Activated naive CD8-positive, alpha-beta T cell treated with anti-CD3 and anti-CD28 coated beads, Interleukin-2, amount 50 U/mL, for 24 hours (primary cell): ENCODE measurements at places on chromosomes 13 and 19.
A peak's percentile ranks its signal among the peaks of the same experiment; 100 is the strongest.

DNA sequence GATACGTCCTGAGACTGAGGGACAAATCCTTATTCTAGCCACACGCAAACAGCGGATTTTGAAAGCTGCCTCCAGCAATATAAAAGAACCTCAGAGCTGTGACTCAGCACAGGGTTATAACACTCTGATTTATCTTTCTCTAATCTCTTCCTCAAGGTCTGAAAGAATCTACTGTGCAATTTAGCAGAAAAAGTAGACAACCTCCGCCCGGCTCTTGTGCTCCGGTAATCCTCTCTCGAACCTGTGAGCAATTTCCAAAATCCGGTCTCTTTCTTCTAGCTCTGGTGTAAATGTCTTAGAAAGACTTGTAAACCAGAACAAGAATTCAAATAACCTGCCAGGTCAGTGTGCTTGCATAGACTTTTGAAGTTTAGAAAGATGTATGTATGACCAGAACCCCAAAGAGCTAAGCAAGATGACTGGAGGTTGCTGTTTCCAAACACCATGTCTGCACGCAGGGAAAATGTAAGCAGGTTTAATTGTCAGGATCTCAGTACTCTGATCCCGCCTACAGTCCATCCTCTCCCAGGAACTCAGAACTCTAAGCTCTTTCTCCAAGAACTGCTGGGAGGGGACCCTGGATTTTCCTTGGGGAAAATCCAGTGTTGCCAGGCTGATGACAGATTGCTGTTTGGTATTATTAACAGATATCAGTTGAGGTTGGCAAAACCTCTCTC, 338.1 kb downstream of the RFC3 start:
- H3K27me3 ChIP-seq: peaks cover 14% of the 10 kb centered on the region
- DNase-seq: no peak
- peaks cover 11% of the 10 kb centered on the region for H3K4me1 ChIP-seq
- H3K36me3 ChIP-seq: no peaks in the 10 kb centered on the region
- H3K4me3 ChIP-seq: no peak overlapping the region
- H3K27ac ChIP-seq: no peak overlapping the region

- H3K27me3 ChIP-seq: no peaks in the 10 kb centered on the region
- no peaks in the 10 kb centered on the region for H3K36me3 ChIP-seq
- no peak overlapping the region for H3K4me3 ChIP-seq
These were observed 184.1 kb downstream of the HS6ST3 start for GRCh38 chr13:96274046-96274445.

DNA sequence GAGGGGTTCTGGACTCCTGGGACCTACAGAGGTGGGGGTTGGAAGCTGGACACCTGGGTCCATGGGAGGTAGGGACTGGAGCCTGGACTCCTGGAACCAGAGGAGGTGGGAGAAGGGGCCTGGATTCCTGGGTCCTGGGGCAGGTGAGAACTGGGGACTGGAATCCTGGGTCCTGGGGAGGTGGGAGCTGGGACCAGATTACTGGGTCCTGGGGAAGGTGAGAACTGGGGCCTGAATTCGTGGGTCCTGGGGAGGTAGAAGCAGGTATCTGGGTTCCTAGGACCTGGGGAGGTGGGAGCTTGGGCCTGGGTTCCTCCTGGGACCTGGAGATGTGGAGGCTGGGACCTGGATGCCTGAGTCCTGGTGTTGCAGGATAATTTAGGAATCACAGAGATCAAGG, 653 bp downstream of the CLEC4M start:
- no peak overlapping the region for H3K4me3 ChIP-seq
- H3K4me1 ChIP-seq: peaks cover 5% of the 10 kb centered on the region
- DNase-seq: no peak
- H3K36me3 ChIP-seq: peaks cover 10% of the 10 kb centered on the region

DNA sequence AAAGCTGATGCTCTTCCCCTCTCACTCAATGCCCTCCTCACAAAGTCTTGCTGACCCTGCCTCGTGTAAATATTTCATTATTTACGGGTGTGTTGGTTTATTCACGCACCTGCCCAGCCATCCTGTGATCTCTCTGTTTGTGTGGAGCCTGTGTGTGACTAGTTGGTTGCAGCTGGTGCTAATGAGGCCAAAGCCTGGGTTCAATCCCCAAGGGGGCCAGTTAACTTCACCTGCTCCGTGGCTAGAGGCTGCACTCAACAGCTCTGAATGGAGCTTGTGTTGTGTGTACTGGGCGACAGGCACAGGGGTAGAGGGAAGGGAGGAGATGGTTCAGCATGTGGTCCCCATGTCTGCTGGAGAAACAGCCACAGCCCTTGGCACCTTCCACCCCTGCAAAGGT, 109.5 kb downstream of the DNAJC15 start:
- H3K27me3 ChIP-seq: peaks cover 2% of the 10 kb centered on the region
- no peak overlapping the region for H3K27ac ChIP-seq
- peaks cover 5% of the 10 kb centered on the region for H3K4me1 ChIP-seq
- DNase-seq: no peak

- no peaks in the 10 kb centered on the region for H3K4me1 ChIP-seq
- no peak overlapping the region for H3K27ac ChIP-seq
- H3K27me3 ChIP-seq: no peaks in the 10 kb centered on the region
- no peak for DNase-seq
These were observed 21.9 kb downstream of the PCDH17 start for GRCh38 chr13:57653229-57653989.

GRCh38 chr13:40599124-40599523, 67.3 kb downstream of the FOXO1 start:
- peaks cover 6% of the 10 kb centered on the region for H3K36me3 ChIP-seq
- H3K27me3 ChIP-seq: no peaks in the 10 kb centered on the region
- H3K4me3 ChIP-seq: peak overlapping the region; percentile 76
- H3K27ac ChIP-seq: peak overlapping the region; percentile 96

DNA sequence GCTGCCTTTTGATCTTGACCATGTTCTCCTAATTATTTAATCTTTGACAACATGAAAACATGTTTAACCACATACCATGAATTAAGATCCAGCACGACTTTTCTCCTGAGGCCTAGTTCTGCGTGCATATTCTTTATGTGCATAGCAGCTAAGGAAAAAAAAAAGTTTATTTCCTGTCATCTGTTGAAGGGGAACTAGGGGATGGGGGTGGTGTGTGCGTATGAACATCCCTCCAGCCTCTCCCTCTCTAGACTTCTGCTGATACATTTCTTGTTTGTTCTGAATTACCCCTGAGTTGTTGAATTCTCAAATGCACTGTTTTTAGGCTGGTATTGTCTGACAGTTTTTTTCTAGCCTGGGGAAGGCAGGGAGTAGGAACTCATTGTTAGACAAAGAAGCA, 543.3 kb downstream of the FGF9 start:
- H3K4me3 ChIP-seq: no peak overlapping the region
- no peak overlapping the region for H3K27ac ChIP-seq
- peaks cover 32% of the 10 kb centered on the region for H3K4me1 ChIP-seq
- no peaks in the 10 kb centered on the region for H3K27me3 ChIP-seq
- no peak for DNase-seq

DNA sequence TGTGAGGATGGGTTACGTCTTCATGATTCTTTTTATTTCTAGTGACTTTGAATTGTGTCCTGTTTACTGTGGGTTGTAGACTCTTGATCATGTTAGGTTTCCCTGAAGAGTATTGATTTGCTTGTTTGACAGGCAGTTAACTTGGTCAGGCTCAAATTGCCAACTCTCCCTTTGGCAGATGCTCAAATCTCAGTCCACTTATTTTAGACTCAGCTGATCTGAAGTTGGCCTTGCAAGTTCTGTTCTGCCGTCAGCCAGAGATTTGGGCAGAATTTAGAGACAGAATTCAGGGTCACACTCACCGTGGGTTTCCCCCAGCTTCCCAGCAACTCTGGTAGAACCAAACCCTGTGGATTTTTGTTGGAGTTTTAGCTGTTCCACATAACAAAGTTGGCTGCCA, 71.6 kb upstream of the TEX29 start:
- no peaks in the 10 kb centered on the region for H3K27me3 ChIP-seq
- no peak for DNase-seq
- peaks cover 47% of the 10 kb centered on the region for H3K36me3 ChIP-seq
- H3K4me3 ChIP-seq: no peak overlapping the region
- H3K27ac ChIP-seq: no peak overlapping the region
- peaks cover 3% of the 10 kb centered on the region for H3K4me1 ChIP-seq

- H3K4me1 ChIP-seq: peaks cover 4% of the 10 kb centered on the region
- H3K4me3 ChIP-seq: no peak overlapping the region
- no peak for DNase-seq
- H3K27ac ChIP-seq: no peak overlapping the region
- peaks cover 1% of the 10 kb centered on the region for H3K36me3 ChIP-seq
These were observed 11.5 kb upstream of the OXGR1 start for GRCh38 chr13:97005625-97006262.

- H3K4me3 ChIP-seq: no peak overlapping the region
- no peak overlapping the region for H3K27ac ChIP-seq
- no peaks in the 10 kb centered on the region for H3K36me3 ChIP-seq
- no peak for DNase-seq
These were observed 832.3 kb upstream of the SLC10A2 start for GRCh38 chr13:103898481-103898880.

DNA sequence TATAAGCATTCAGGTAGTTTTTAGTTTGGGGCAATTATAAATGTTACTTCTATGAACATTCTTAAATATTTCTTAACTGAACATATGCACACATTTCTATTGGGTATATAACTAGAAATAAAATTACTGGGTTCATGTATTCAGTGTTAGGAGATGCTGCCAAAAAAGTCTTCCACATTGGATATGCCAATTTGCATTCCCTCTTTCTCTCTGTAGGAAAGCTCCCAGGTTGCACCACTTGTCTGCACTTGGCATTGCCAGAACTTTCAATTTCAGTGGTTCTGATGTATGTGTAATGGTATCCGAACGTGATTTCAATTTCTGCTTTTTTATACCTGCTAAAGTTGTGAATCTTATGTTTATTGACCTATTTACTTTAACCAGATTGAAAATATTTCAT, 972.1 kb upstream of the PRR20A start:
- no peaks in the 10 kb centered on the region for H3K4me1 ChIP-seq
- H3K27ac ChIP-seq: no peak overlapping the region
- no peaks in the 10 kb centered on the region for H3K27me3 ChIP-seq
- no peak overlapping the region for H3K4me3 ChIP-seq
- DNase-seq: no peak

GRCh38 chr19:55305491-55305890, 19.6 kb downstream of the TMEM150B start:
- H3K27me3 ChIP-seq: no peaks in the 10 kb centered on the region
- no peak overlapping the region for H3K4me3 ChIP-seq

DNA sequence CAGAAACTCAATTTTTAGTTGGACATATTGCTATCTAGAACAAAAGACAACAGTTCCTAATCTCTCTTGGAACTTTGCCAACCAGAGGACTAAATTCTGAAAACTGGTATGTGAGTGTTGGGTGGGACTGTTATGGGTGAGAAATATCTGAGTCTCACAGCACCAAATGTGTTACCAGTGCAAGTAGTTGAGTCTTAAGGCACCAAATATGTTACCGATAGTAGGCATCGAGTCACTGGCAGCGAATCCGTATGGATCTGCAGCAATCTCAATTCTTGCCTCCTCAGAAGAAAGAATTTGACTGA, 575.2 kb downstream of the DACH1 start:
- H3K27me3 ChIP-seq: peaks cover 5% of the 10 kb centered on the region
- H3K36me3 ChIP-seq: no peaks in the 10 kb centered on the region
- no peak for DNase-seq
- peaks cover 20% of the 10 kb centered on the region for H3K4me1 ChIP-seq
- no peak overlapping the region for H3K4me3 ChIP-seq
- H3K27ac ChIP-seq: peak overlapping the region; percentile 82

DNA sequence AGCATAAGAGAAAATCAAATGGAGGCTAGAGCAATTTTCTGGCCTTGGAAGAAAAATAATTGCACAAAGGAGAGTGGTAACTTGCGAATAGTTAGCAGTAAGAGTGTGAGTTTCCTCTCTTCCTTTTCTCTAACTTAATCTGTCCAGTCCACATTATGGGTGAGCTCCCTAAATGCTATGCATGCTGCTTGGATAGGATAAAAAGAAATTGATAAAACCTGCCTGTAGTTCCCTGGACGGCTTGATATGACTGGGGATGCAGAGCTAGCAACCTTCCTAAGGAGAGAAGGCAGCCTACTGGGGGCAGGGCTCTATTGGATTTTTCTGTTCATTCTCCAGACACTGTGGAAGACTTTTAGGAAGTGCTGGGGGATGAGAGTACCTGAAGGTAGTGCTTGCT, 311.3 kb downstream of the LMO7 start:
- H3K4me3 ChIP-seq: no peak overlapping the region
- no peak overlapping the region for H3K27ac ChIP-seq
- no peak for DNase-seq
- H3K36me3 ChIP-seq: no peaks in the 10 kb centered on the region

GRCh38 chr13:44843403-44843802, 145.9 kb downstream of the NUFIP1 start:
- H3K4me3 ChIP-seq: no peak overlapping the region
- peaks cover 4% of the 10 kb centered on the region for H3K4me1 ChIP-seq
- DNase-seq: no peak
- no peaks in the 10 kb centered on the region for H3K36me3 ChIP-seq
- H3K27ac ChIP-seq: no peak overlapping the region

DNA sequence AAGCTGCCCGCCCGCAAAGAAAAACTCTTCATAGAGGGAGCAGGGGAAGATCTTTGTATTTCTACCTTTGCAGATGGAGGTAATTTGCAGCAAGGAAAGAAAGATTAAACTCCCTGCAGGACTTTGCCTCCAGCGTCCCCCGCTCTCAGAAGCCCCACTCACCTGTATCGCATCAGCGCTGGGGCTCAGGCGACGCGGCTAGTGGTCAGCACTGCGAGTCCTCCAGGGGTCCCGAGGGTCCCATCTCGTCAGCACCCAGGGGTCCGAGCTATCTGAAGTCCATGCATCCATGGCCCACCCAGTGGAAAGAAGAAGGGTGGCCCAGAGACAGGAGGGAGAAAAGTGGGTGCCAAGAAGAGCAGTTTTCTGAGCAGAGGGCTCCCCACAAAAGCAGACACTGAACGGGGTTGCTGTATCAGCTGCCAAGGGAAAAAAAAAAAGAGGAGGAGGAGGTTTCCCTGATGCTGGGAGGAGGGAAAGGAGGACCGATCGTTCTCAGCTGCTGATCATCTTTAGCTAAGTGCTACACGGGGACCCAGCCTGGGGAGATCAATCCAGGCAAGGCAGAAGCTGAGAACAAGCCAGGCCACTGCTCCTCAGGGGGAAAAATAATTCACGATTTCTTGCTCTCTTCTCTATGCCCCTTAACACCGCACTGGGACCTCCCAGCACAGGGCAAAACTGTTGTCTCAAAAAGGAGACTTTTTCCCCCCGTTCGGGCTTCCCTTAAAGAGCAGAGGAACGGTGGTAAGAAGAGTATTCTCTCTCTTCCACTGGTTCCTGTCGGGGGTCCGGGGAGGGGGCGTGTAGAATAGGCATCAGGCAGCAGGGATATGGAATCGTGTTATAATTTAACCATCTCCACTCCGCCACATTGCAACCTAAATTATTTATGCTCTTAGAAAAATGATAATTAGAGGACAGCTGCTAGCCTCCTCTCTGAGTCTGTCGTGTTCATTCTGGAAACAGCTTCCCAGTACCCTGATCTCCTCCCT, 117.7 kb upstream of the CACNA1A start:
- H3K36me3 ChIP-seq: no peaks in the 10 kb centered on the region
- DNase-seq: no peak
- H3K27me3 ChIP-seq: peaks cover 46% of the 10 kb centered on the region
- H3K27ac ChIP-seq: no peak overlapping the region
- peaks cover 2% of the 10 kb centered on the region for H3K4me1 ChIP-seq

- no peak for DNase-seq
- H3K4me3 ChIP-seq: no peak overlapping the region
- H3K4me1 ChIP-seq: peaks cover 62% of the 10 kb centered on the region
- H3K27ac ChIP-seq: no peak overlapping the region
- H3K27me3 ChIP-seq: no peaks in the 10 kb centered on the region
- H3K36me3 ChIP-seq: peaks cover 19% of the 10 kb centered on the region
These were observed 447.3 kb downstream of the FGF9 start for GRCh38 chr13:22118158-22118557.

- H3K27ac ChIP-seq: peak overlapping the region; percentile 99
- peak overlapping the region; percentile 95 for H3K4me3 ChIP-seq
- peaks cover 34% of the 10 kb centered on the region for H3K36me3 ChIP-seq
- peaks cover 74% of the 10 kb centered on the region for H3K4me1 ChIP-seq
These were observed 7.3 kb downstream of the PPP6R1 start for GRCh38 chr19:55251341-55252081.
